WTC11 (cell line): ENCODE measurements at places on chromosomes 2 and 18. TPM values are rescaled to one million over a fixed set of nuclear protein-coding genes. Genes with fewer than 3 reads are reported as not detected.

Gene LINC00305
- total RNA-seq, result not detected in 3 replicates

Gene HOXD12
- 0.17 TPM in 1 of 3 replicates, not detected in the others for total RNA-seq

Gene THSD7B
- total RNA-seq, result 2.9 to 3.7 TPM (median 3.1 TPM) in 3 replicates

Gene ZBTB7C
- total RNA-seq, result 0.39 to 0.60 TPM (median 0.48 TPM) in 3 replicates
